ENCODE measurements at places on chromosomes 2 and 18.

DNA sequence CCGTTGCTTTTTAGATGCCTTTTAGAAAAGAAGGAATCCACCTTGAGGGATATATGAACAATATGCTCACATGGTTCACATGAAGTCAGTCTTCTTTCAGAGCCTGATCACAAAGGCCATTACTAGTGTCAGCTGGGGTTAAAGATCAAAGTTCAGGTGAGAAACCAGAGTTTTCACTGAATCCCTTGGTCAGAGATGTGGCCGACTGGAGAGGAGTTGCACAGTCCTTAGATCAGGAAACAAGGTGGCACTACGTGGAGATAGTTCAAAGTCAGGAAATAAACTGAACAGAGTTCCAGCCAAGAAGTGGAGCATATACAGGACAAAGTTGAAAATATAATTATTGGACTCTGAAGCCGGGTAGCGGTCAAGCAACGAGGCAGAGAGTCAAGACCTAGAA lies 54.6 kb downstream of the AAK1 start:
- DNase-seq, result no peak

DNA sequence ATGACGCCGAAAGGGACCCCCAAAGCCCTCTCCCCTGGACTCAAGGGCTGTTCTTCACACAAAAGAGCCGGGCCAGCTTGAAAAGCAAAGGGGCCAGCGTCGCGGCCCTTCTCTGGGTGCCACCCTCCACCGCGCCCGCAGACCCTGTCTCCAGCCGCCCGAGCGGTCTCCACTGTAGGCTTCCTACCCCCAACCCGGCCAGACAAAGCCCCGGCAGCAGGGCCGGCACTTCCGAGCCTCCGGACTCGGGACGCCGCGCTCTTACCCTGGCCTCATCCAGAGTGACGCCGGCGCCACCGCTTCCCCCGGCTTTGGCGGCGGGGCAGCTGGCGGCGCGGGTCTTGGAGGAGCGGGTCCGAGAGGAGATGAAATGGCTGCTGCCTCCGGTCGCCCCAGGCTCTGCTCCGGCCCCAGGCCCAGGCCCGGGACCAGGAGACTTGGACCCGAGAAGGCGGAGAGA lies 603 bp downstream of the ATAD2B start:
- peak; percentile 29 for DNase-seq

- DNase-seq, result no peak
Observed at GRCh38 chr2:222554517-222554916, 101.4 kb downstream of the FARSB start.

- no peak for DNase-seq
Observed at GRCh38 chr2:203707530-203707929, 1.1 kb downstream of the CD28 start.

DNA sequence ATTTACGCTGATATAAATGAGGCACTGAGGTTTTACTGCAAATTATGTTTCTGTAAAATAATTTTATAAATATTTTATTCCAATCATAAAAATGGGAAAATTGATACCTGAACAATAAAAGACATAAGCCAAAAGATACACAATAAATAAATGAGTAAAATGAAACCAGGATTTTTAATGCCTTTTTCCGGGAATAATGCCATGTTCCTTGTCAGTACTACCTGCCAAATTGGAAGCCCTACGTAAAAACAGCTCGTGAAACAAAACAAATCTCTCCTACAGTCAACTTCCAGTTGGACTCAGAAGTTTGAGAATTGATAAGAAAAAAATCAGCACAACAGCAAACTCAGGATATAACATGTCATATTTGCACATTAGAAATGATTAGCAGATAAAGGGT lies 18.0 kb downstream of the GALNT3 start:
- DNase-seq, result no peak

- no peak for DNase-seq
Observed at GRCh38 chr18:42707080-42707479, 408.4 kb downstream of the RIT2 start.

- no peak for DNase-seq
Observed at GRCh38 chr2:95031076-95031725, 5.7 kb downstream of the MAL start.

- DNase-seq, result no peak
Observed at GRCh38 chr2:86700690-86701089, 19.4 kb upstream of the RMND5A start.

GRCh38 chr2:83305758-83306378 lies 1153.2 kb downstream of the SUCLG1 start:
- DNase-seq, result no peak

- DNase-seq, result no peak
Observed at GRCh38 chr2:236928380-236929037, 157.2 kb upstream of the COPS8 start.

GRCh38 chr2:181420259-181421130 lies 36.7 kb upstream of the ITGA4 start:
- DNase-seq, result no peak

DNA sequence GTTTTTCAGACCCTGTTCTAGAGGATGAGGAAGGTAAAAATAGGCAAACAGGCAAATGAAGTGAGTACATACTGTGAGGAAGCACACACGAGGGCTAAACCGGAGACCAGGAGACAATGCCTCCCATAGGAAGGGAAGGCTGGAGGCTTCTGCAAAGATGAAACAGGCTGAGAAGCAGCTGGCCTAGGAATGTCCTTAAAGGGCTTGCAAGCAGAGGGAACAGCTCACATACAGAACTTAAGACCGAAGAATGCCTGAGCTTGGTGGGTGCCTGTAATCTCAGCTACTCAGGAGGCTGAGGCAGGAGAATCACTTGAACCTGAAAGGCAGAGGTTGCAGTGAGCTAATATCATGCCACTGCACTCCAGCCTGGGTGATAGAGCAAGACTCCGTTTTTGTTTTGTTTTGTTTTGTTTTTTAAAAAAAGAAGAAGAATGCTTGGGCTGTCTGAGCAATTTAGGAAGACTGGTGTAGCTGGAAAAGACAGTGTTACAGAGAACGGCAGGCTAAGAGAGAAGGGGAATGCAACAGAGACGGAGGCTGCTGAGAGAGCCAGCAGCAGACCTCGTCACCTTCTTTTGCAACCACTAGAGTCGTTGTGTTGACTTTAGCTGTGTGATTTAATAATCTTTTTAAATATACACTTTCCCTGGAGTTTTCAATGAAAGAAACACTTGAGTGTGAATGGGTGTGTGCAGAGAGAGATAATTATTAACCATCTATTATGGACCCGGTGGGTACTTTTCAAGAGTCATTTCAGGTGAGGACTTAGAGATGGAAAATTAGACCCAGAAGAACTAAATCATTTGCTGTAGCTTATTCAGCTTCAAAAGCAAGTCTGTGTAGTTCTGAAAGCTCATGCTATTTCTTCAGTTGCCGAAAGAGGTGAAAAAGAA lies 232.8 kb downstream of the GALR1 start:
- DNase-seq, result no peak

GRCh38 chr2:40480073-40480472 lies 28.2 kb upstream of the SLC8A1 start:
- no peak for DNase-seq

DNA sequence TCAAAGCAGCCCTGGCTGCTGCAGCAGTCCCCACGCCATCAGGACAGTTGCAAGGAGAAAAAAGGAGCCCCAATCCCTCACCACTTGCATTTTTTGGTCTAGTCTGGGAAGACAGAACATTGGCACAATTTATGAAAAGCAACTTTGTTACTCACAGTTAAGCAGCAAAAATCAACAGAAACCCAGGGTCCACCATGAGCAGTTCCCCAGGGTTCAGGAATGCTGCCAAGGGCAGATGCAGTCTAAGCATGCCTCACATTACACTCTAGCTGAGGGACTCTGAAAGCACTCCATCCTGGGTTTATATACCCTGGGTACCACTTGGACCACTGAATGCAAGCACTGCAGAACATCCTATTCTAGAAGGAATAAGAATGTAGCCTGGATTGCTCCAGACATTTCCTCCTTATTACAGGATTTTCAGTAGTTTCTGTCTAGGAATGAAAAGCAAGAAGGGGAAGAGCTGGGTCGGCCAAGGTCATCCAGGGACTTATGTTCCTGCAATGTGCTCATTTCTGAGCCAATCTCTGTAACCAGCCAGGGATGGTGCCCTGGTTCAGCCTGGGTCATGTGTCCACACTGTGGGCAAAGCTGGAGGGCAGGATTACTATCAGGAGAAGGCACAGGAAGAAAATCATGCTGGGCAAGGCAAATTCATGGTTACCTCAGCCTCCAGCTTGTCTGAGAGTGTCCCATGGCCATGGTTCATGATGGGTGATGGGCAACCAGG lies 19.5 kb upstream of the TMEM163 start:
- no peak for DNase-seq

All from epithelial cell of esophagus (primary cell).